ENCODE measurements at places on chromosomes 6 and 20.

DNA sequence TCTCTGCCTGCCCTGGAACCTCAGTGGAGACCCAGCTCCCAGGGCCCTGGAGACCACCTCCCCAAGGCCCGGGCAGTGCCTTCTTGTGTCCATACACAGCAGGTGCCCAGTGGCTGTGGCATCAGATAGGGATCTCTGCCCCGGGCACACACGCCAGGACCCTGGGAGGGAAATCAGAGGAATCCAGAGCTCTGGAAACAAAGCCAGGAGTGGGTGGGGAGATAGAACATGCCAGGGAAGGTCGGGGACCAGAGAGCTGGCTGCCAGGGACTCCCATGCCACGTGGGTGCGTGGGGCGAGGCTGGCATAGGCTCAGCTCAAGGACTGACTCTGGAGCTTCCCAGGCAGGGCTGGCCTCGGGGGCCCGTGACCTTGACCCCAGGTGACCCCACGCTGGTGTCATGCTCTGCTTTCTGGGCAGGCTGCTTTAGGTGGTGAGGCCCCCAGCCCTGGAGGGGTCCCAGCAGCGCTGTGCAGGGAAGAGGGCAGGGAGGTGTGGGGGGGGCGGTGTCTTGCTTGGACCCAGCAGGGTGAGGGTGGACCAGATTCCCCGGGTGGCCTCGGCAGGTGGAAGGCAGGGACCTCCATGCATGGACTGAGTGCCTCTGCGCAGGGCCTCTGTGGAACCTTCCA is 17.6 kb upstream of the GATA5 start:
- no peak for DNase-seq

DNA sequence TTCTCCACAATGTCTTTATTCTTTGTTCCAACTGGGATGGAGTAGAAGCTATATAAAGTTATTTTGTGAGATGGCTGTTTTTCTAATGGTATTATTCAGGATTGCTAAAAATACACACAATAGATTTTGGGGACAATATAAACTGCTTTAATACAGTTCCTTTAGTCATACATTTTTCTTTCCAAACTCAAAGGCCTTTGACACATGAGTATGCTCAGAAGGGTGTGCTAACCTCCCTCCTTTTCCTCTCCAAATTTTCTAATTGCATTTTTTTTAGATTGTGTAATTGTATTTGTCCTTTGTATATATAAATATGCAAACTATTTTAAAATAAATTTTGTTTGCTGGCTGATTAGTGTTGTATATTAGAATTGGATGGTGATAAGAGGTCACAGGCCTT is 119.6 kb upstream of the FOXO3 start:
- DNase-seq: no peak

- no peak for DNase-seq
Measured at GRCh38 chr6:2976060-2976459, 4.7 kb upstream of the SERPINB6 start.

GRCh38 chr6:155193526-155193925 is 70.3 kb upstream of the CLDN20 start:
- no peak for DNase-seq

DNA sequence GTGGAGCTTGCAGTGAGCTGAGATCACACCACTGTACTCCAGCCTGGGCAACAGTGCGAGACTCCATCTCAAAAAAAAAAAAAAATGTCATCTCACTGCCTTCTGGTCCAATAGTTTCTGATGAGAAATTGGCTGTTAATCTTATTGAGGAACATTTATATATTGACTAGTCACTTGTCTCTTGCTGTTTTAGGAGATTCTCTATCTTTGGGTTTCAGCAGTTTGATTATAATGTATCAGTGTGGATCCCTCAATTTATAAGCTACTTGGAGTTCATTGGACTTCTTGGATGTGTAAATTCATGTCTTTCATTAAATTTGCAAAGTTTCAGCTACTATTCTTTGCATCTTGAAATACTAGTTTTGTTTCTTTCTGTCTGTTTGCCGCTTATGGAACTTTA is 11.2 kb downstream of the ZGPAT start:
- no peak for DNase-seq

DNA sequence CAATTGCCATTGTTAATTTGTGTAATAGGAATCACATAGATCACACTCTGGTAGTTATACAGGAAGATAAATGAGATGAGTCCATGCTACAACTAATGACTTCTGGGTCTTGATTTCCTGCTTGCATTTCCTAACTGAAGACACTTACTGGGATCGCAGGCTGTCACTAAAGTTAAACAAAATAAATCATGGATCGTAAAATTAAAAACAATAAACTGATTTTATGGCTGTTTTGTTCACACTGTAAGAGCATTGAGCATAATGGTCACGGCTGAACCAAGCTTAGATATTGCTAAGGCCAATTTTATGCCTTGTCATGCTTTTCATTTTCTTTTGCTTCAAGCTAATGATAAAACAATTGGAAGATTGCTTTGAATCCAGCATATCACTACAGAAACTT is 332.5 kb upstream of the CITED2 start:
- no peak for DNase-seq

- DNase-seq: no peak
Measured at GRCh38 chr6:134510142-134510541, 192.2 kb upstream of the SGK1 start.

DNA sequence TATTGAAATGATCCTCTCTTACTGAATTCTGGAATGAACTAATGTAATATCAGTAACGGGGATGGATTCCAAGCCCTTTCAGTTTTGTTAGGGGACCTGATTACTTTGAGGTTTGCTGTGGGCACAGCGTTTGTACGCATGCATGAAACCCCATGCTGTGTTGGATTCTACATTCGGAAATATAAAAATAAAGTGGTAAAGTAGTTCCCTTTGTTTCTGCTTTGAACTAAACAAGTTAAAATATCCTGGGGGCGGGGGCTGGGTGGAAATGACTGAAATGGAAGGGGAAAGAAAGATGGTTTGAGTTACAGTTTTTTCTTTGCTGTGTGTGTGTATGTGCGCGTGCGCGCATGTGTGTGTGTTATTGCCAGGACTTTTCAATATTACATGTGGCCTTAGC is 196.5 kb upstream of the OPRM1 start:
- no peak for DNase-seq

DNA sequence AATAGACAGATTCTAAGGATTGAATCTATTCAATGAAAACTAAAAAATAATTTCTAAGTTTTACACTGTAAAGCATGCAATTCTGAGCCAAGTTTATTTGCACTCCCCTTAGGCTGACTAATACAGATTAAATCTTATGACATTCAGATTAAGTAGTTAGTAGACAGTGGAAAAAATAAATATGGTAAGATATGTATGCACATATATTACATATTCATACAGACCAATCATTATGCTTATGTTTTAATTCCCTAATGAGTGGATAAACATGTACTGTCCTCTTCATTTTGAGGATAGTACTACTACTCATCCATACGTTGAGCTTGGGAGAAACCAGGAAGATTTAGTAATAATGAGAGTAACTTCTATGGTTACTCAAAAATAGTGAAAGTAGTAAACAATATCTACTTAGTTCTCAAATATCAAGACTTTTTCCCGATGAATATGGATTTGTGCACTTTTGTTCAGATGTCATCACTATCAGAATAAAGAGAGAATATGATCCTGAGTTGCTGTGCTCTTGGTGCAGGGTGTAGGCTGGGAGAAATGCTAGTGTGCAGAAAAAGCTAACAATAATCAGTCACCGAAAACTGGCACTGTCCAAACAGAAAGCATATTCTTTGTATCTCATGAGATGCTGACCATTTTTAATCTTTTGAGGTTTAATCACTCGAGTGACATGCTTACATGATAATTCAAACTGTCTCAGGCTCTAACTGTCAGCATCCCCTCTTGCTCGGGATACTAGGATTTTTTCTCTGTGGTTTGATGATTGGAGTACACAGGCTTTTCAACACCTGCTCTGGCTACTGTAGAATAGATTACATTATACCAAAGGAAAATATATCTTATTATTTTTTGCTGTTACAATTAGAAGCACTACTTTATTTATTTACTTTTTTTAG is 111.6 kb downstream of the EPHA7 start:
- DNase-seq: no peak

DNA sequence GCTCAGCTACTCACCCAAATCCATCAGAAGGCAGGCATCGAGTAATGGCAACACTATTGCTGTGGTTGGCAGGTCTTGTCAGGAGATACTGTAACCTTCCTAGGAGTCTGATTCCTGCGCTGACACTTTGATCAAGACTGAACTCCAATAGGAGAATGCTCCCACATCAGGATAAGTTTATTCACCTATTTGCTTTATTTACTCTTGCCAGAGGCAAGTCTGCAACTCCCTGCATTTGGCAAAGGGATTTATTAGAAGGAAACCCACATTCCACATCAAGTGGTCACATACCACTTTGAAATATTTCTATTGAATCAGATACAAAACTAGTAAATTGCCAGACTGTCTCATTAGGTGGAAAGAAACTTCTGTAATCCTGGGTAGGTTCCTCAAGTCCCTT is 43.5 kb downstream of the ZFAND3 start:
- no peak for DNase-seq

DNA sequence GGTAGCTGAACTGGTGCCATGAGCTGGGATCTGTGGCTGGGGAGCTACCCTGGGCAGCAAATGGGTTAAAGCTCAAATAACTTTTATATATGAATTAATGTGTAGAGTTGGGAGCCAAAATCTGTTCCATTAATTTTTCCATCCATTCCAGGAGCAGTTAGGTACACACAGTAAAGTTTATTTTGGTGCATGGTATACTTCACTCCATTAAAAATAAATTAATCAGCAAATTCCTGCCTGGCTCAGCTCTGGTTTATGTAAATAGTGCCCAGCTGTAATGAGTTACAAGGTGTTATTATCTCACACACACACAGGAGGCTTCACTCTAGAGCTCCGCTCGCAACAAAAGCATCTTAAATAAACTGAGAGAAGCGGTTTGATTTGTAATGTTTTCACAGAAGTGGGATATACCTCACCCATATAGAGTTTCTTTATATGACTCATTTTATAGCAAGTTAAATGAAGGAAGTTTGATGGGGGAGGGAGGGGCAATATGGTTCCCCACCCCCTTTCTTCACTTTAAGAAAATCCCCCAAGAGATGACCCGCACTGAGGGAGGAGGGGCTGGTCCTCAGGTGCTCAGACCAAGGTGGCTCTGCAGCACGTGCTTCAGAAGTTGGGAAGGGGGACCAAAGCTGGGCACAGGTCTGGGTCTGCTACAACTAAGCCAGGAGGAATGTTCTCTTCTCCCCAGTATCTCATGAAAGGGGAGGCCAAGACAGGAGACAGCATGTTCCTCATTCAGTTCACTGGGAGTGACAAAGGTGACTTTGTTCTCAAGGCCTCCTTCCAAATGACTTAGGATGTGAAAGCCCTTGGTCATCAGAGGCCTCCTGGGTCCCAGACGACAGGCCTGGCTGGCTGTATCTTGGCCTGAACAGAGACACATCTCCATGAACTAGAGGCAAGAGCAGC is 10.5 kb upstream of the FAM83C start:
- DNase-seq: no peak

GRCh38 chr20:31824554-31825313 is 5.6 kb downstream of the MYLK2 start:
- DNase-seq: no peak

DNA sequence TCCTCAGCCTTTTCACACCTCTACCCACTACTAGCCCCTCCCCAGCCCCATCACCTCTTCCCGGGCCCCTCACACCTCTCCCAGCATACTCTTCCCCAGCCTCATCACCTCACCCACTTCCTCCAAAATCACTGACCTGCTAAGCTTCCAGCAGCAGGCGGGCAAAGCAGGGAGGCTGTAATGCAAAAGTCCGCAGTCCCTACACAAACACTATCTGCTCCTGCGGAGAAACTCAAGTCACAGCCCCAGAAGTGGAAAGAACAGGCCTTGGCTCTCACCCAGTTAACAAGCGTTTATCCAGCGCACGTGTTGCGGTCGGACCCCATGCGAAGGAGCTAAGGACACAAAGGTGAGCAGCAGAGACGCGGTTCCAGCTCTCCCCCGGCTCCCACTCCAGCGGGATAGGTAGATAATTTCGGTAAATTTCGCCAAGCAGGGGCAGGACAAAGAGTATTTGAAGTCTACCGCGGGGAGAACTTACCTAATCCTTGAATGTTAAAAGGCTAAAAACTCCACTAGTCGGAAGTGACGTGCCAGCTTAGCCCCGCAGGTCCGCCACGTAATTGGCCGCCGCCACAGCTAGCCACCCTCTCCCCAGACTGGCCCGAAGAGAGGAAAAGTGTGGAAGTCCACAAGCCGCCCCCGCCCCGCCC is 728 bp upstream of the TRIM39 start:
- DNase-seq: peak; percentile 73

GRCh38 chr20:23099791-23100719 is 13.9 kb upstream of the CD93 start:
- no peak for DNase-seq

- DNase-seq: no peak
Measured at GRCh38 chr6:143399176-143399575, 51.3 kb downstream of the ADAT2 start.
